ENCODE measurements at places on chromosomes 12 and 14. TPM values are rescaled to one million over a fixed set of nuclear protein-coding genes. Genes with fewer than 3 reads are reported as not detected.

DNA sequence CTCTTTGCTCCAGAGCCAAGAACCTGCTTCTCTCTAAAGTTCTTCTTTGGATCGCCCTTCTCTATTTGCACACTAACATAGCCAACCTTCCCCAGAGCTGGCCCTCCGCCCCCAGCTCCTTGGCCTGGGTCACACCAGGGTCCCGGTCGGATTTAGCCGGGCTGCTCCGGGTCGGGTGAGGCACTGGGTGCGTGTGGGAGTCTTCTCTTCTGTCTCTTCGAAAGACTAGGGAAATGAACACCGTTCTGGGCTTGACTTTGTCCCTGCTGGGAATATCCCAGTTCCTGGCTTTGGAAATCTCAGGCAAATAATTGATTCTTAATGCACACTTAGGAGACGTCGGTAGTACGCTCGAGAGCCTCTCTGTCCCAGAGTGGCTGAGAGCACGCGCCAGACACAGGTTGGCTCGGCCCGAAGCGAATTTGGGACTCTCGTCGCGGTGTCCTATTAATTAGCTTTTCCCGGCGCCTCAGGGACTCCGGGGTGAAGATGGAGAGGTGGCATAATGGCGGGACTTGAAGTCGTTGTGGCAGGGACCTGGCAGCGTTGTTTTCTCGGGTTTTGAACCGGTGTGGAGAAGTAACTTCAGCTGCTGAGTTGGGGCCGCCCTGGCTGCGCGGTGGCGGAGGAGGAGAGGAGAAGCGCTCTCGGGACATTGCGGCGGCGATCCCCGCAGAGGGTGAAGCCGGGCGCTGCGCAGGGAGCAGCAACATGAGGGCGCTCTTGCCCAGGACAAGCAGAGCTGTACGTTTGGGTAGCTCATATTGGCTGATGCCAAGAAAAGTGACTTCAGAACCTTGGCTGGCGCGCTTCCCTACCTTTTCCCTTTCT is 7.5 kb downstream of the FOXG1 start:
- DNase-seq = no peak

DNA sequence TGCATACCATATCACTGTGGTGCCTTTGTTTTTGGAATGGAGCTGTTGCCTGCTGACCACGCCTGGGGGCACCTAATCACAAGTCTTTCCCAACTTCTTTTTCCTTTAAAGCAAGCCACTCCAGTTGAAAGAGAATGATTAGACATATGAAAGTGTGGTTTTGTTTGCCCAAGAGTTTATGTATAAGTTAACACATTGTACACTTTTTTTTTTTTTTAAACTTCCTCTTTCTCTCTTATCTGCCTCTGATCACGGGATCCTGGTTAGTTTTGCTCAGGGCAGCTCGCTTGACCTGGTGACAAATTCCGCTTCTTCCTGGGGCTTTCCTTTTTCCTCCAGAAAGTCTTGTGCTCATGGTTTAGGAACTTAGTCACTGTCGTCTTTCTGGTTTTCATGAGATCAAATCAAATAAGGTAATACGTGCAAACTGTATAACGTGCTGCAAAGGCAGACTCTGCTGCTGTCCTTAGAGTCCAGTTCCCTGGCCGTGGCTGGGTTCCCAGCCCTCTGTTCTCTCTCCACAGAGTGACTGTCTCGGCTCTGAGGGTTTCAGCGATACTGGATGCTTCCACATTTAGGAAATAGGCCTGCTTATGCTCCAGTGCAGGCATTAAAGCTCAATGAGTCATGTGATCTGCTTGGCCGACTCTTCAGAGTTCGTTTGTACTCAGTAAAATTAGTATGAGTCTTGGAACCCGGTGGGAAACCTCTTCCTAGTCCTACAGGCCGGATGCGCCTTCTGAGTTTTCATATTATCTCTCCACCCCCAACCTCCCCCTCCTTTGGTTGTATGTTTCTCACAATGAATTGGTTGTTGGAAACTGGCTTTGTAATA is 15.2 kb downstream of the RASSF3 start:
- peak; percentile 69 for DNase-seq

- DNase-seq = no peak
These were observed 26.6 kb upstream of the NRXN3 start for GRCh38 chr14:78143489-78144145.

GRCh38 chr12:41778934-41779333 is 365.7 kb downstream of the GXYLT1 start:
- no peak for DNase-seq

DNA sequence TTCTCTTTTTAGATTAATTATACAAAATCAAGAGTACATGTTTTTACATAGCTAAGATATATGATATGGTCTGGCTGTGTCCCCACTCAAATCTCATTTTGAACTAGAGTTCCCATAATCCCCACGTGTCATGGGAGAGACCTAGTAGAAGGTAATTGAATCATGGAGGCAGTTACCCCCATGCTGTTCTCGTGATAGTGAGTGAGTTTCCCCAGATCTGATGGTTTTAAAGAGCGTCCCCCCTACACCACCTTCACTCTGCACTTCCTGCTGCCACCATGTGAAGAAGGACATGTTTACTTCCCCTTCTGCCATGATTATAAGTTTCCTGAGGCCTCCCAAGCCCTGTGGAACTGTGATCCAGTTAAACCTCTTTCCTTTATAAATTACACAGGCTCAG is 21.4 kb upstream of the DRAM1 start:
- no peak for DNase-seq

- DNase-seq = no peak
These were observed 86.9 kb upstream of the CLEC14A start for GRCh38 chr14:38342803-38343202.

Gene A2M
- 2.9 TPM for total RNA-seq

Gene RPS26
- 162 TPM for total RNA-seq

Gene TEX22
- total RNA-seq = under 0.01 TPM

Gene FAM181A
- total RNA-seq = not detected

Gene ARHGEF40
- 33.3 TPM for total RNA-seq

All from osteoblast (primary cell).